ENCODE measurements at places on chromosomes 7 and 10.

GRCh38 chr7:2927592-2927991 is 83.5 kb upstream of the GNA12 start:
- DNase-seq = no peak

DNA sequence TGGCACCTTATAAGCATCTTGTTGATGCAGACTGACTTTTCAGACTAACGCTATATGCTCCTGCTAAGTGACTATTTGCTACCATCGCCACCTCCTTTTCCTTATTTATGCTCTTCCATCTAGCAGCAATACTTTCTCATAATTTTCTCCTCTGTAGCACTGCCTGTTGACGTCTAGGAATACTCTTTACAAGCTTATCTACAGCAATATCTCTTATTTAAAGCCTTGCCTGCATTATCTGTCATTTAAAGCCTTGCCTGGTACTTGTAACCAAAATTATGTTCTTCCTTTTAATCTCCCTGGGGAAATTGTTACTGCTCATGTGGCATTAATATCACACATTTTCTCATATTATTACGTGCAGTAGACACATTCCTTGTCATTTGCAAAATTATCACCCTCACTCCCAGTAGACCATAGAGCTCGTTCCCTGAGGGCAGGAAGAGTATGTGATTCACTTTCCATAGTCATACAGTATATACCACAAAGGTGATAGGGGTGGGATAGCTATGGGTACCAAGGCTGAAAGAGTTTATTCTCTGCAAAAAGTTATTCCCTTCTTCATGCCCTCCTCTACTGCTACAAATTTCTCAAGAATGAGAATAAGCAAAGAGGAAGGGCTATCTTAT is 359.7 kb upstream of the PCDH15 start:
- DNase-seq = no peak

DNA sequence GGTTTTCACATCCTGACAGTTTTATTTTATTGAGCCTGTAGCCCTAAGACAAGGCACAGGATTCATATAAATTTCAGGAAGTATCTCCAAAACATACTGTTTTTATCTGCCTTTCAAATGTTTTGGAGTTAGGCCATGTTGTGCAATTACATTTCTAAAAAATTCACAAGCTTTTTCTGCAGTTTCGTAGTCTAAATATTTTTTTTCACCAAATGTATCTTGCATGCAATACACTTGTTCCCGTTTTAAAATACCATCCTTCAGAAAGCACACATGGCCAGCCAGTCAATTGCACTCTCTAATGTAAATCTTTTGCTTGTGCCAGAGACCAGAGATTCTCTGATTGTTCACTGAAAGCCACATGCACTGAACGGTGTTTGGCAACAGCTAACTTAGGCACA is 161.5 kb upstream of the PRKCQ start:
- DNase-seq = no peak

GRCh38 chr7:149196151-149196704 is 882 bp downstream of the ZNF282 start:
- DNase-seq = peak; percentile 24

GRCh38 chr10:11849911-11850310 is 26.8 kb downstream of the PROSER2 start:
- no peak for DNase-seq

DNA sequence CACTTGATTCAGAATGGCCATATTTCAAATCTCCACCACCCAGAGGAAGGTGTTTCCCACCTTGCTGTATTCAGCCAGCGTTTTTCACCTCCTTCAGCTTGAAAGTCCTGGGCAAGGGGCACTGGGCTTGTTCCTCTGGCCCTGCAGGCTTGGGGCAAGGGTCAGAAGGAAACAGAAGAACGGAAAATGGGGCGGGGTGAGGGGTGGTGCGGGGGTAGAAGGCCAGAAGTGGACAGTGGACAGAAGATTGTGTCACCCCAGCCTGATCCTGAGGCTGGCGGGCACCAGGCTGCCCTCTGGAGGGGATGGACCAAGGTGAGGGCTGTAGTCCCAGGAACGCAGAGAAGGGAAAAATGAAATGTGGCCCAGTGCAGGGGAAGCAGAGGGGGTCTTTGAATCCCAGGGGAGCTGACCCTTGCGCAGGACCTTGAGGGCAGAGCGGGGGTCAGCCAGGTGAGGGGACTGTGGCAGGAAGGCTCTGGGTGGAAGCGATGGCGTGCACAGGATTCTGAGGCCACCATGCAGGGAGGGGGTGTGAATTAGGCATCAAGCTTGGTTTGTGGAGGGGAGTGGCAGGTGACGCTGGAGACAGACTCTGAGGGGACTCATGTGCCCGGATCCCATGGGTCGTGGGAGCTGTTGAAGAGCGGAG is 23.0 kb downstream of the TMEM120A start:
- no peak for DNase-seq
